ENCODE measurements at places on chromosomes 12 and 14. TPM values are rescaled to one million over a fixed set of nuclear protein-coding genes. Genes with fewer than 3 reads are reported as not detected.
A peak's percentile ranks its signal among the peaks of the same experiment; 100 is the strongest.

The KLHDC1 gene
- total RNA-seq, result 7.0 TPM

The CLEC4D gene
- total RNA-seq, result not detected

The IFNG-AS1 gene
- 1.4 TPM for total RNA-seq

The BHLHE41 gene
- total RNA-seq, result 3.7 TPM

The ARMH4 gene
- total RNA-seq, result not detected

The KCNC2 gene
- total RNA-seq, result not detected

The TTC8 gene
- total RNA-seq, result 1.3 TPM

The ADSS1 gene
- 2.5 TPM for total RNA-seq

The PHETA1 gene
- 3.4 TPM for total RNA-seq

The CISTR gene
- not detected for total RNA-seq

The PRB2 gene
- total RNA-seq, result not detected

The SOCS2 gene
- total RNA-seq, result 26.7 TPM

The GALNT16 gene
- total RNA-seq, result not detected

The BLTP3B gene
- total RNA-seq, result 30.9 TPM

DNA sequence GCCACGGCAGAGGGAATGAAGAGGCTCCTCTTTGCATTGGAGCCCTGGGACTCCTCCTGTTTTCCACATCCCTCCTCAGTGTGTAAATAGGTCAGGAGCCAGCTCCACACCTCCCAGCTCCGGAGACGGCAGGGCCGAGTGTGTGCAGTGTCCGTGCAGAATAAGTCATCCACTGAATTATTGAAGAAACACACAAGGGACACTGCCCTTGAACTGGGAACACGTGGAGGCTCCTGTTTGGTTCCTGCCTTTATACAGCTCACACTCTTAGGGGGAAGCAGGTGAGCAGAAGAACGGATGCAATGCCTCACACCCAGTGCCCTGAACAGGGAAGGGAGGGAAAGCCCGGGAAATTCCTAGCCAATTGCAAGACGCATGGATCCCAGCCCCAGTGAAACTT, 10.4 kb upstream of the FZD10 start:
- no peak for DNase-seq

GRCh38 chr14:95140060-95140858, 17.1 kb downstream of the DICER1 start:
- no peak for DNase-seq

GRCh38 chr12:85445060-85445938, 165.3 kb downstream of the ALX1 start:
- DNase-seq, result no peak

DNA sequence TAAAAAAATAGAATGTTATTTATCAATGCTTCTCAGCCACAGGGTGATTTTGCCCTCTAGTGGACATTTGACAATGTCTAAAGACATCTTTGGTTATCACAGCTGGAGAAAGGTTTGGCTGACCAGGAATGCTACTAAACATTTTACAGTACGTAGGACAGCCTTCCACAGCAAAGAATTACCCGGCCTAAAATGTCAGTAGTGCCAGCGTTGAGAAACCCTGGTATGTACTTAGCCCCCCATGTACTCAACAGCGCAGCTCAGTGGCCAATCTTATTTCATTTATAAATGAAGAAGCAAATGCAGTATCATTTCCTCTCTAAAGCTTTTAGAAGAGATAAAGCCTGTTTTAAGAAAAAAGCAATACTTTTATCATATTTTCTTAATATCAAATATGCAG, 5.8 kb downstream of the MARK3 start:
- peak; percentile 19 for DNase-seq

DNA sequence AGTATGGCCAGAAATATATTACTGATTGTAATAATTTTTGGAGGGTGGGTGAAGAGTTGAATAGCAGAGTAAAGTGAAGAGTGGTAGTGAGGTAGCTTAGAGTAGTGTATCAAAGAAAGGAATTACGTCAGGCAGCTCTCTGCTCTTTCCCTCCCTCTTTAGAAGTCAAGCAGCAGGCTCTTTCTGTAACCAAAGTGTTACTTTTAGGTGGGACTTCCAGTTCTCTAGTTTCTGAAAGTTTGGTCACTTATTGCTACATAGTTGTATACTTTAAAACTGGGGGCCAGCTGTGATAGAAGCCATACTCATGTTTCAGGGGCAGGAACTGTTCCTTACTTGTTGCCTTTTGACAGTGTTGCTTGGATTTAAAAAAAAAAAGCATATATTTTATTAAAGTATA, 30.6 kb downstream of the ATF7IP start:
- no peak for DNase-seq

DNA sequence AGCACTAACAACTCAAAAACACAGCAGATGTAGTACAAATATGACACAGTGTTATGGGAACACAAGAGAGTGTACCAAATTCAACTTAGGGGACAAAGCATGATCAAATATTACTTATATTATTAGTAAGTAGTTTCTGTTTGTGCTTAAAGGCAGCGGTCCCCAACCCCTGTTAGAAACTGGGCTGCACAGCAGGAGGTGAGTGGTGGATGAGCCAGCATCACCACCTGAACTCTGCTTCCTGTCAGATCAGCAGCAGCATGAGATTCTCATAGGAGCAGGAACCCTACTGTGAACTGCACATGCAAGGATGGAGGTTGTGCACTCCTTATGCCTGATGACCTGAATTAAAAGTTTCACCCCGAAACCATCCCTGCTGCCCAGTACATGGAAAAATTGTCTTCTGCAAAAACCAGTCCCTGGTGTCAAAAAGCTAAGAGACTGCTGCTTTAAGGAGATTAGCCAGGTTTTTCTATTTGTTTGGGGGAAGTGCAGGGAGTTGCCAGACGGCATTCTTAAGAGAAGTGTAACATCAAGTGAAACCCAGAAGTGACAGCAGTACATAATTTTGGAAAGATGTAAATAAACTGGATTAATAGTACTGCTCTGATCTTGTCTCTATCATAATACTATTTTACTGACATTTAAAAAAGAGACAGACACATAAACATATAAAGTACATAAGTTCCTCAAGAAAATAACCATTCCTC, 26.7 kb downstream of the GTF2A1 start:
- DNase-seq, result peak; percentile 12

DNA sequence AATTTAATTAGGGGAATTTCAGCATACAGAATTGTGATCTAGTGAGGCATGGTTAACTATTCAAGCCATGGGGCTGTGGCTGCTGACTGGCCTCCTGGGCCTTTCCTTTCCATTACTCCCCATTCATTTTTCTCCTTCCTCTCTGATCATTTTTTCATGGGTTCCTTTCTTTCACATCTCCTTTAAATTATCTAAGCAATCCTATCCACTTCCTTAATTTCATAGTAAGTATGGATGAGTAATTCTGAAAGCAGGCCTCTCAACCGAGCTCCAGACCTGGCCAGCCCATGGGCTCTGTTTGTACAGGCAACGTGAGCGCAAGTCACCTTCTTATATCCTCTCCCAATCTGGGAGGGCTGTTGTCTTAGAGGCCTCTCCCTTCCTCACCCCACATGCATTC, 13.4 kb downstream of the CKAP4 start:
- no peak for DNase-seq

DNA sequence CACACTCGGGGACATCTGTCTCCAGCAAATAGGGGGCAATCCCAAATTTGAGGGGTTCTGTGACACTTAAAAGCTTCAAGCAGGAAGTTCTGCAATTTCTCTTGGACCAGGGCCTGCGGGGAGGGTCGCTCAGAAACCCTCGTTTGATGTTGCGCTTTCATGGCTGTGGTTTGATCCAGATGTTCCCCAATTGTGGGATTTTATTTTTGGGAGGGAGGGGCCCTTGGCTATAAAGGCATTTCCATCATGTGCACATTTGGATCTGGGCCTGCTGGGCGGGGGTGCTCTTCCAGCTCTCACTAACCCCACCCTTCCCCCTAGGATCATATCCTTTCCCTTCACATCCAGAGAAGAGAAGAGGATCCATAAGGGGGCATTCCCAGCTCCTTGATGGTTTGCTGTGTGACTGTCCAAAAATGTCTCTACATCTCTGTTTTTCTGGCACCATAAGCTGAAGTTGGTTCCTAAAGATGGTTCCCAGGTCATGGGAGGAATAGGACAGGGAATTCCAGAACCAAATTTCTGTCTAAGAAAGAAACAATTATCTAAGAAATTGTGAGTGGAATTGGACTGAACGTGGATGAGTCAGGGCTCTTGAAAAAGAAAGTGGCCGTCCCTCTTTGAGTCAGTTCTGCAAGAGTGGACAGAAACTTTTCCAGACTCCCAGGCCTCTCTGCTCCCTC, 47.2 kb downstream of the SMUG1 start:
- DNase-seq, result no peak

DNA sequence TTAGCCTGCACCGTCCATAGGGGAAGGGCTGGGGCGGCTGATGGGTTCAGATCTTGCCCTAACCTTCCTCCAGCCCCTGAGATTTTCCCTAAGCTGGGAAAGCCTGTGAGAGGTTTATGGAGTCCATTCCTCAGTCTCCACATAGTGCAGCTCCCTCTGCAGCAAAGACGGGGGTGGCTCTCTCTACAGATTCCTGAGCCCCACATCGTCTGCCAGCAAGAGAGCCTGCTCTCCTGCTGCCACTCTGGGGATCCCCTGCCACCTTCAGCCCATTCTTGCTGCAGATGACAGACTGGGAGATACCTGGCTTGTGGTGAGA, 3.1 kb downstream of the SMIM41 start:
- DNase-seq, result no peak

GRCh38 chr12:48818831-48819590, 715 bp downstream of the CACNB3 start:
- DNase-seq, result no peak

- DNase-seq, result no peak
Measured at GRCh38 chr12:109239691-109240090, 69.4 kb downstream of the FOXN4 start.

DNA sequence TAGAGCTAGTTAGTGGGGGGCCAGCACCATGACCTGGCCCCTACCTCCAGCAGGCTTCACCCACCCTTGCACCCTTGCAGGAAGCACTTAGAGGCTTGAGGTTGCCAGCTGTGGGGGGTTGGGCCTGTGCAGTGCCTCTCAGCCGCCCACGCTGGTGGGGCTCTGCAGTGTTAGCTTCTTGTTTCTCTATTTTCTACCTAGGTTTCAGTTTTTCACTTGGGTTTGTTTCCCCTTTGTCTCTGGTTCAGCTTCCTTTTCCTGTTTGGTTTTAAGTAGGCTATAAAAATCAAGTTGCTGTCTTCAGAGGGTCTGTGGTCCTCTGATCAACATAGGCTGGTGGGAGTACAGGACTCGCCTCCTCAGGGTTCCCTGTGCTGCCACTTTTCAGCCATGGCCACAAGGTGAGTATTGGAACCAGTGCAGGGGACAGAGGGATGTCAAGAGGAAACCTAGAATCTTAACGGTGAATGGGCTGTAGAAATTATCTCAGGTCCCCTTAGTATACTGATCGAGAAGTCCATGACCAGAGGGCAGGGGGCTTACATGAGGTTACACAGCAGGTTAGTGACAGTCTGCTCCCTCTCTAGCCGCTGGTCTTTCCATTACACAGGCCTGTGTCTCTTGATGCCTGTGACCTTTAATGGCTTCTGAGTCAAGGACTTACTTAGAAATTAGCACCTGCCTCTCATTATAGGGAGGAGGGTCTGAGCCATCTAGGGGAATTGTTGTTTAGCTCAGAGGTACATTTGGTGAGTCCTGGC, at the start of gene EVL:
TSS of gene EVL (plus strand) at position 312 of the 761 bp plus-strand sequence. CDS start at position 391, 79 bp downstream.
- peak; percentile 87 for DNase-seq

DNA sequence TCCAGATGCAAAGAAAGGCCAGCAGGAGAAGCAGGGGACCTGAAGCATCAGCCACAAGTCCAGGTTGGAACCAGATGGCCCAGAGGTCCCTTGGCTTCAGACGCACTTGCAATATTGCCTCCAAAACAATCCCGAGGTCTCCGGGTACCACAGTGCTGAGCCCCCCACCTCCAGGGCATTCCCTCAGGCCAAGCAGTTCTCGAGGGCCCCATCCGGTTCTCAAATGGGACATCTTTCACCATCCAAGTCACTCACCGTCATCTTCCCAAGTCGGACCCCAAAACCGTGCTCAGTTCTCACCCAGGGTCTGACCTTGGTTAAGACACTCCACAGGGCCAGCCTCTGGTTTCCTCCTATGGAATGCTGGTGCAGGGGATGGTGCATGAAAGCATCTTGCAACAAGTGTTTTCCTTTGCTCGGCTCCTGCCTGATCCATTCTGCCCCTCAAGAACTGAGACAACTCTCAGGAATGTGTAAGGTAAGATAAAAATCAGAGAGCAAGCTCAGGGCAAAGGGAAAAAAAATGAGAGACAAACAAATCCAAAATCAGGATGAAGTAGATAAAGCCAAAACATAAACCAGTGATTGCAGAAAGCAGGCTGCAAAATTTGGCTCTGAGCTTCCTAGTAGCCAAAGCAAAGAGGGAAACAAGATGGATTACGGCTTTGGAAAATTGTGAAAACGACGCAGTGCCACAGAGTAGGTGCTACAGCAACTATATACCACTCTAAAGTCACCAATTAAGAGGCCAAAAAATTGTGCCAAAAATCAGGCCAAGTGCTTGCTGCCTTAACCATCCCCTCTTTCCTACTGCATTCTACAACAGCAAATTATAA, 8.0 kb downstream of the NCOR2 start:
- no peak for DNase-seq

DNA sequence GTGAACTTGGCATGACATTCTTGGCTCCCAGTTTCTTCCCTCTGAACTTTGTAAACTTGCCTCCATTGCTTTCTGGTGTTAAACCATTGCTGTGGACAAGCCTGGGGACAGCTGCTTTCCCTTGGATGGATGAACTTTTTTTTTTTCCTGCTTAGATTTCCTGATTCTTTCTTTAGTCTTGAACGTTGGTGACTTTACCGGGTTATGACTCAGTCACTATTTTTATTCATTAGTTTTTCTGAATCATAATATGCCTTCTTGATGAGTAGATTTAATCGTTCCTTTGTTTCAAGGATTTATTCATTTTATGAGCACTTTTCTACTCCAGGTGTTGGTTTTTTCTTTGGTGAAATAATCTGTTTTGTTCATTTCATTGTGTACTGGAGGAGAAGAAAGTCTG, 155.0 kb upstream of the RTL1 start:
- no peak for DNase-seq

DNA sequence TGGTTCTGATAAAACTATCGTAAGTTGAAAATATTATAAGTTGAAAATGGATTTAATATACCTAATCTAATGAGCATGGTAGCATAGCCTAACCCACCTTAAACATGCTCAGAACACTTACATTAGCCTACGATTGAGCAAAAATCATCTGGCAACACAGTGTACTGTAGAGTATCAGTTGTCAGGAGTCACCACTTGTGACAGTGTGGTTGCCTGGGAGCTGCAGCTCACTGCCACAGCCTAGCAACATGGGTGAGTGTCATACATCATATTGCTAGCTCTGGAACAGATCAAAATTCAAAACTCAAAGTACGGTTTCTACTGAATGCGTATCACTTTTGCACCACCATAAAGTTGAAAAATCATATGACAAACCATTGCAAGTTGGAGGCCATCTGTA, 203.5 kb downstream of the ATXN7L3B start:
- no peak for DNase-seq

GRCh38 chr14:21846227-21846885, 172.7 kb upstream of the OR4E1 start:
- peak; percentile 53 for DNase-seq

DNA sequence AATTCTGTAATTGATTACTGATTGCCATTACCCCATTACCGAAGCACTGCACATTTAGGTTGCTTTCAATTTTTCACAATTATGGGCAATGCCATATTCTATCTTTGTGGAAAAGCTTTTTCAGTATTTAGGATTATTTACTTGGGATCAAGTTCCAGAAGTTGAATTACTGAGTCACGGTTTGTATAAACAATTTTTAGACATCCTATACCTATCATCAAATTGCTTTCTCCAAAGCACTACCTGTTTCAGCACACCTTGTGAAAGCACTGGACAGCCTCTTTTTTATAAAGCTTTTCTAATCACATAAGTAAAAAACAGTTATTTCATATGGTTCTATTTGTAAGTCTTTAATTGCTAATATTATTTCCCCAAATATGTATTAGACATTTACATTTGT, 221.5 kb upstream of the CAND1 start:
- no peak for DNase-seq
